ENCODE measurements at places on chromosomes 4 and X.

DNA sequence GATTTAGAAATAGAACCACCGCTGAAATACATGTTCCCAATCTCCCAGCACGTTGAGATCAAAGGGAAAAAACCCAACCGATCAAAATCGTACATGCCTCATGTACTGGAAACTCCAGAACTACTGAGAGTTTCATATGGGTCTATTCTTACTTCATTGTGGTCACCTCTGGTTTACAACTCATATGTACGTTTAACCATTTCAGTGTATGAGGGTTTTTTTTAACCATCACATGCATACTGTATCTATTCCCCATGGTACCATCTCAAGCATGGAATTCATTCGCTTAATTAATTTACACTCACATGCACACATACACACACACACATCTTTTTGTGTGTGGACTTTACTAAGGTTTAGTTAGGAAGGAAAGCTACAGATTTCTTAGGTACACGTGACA, 46.0 kb upstream of the CLNK start:
- no peak for DNase-seq

- DNase-seq = peak; percentile 26
Measured at GRCh38 chr4:139015948-139016471, 429 bp downstream of the NOCT start.

GRCh38 chr4:74095886-74096264, 3.1 kb downstream of the CXCL2 start:
- no peak for DNase-seq

GRCh38 chrX:150847088-150847487, 51.4 kb downstream of the CD99L2 start:
- DNase-seq = no peak

DNA sequence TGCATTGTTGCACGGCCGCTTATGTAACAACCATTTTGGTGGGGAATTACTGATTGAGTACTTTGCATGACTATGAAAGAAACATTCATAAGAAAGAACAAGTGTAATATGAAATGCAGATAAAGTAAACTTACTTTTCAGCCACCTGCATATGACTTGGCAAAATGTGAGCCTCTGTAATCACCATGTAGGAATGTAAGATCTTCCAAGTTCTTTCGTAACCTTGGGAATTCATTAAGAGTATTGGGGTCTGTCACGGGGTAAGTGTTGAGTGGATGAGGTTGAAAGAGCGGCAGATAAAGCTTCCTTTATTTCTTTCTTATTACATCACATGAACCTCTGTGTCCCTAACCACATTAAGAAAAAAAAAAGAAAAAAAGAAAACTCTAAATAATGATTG, 348.5 kb upstream of the NR3C2 start:
- DNase-seq = no peak

DNA sequence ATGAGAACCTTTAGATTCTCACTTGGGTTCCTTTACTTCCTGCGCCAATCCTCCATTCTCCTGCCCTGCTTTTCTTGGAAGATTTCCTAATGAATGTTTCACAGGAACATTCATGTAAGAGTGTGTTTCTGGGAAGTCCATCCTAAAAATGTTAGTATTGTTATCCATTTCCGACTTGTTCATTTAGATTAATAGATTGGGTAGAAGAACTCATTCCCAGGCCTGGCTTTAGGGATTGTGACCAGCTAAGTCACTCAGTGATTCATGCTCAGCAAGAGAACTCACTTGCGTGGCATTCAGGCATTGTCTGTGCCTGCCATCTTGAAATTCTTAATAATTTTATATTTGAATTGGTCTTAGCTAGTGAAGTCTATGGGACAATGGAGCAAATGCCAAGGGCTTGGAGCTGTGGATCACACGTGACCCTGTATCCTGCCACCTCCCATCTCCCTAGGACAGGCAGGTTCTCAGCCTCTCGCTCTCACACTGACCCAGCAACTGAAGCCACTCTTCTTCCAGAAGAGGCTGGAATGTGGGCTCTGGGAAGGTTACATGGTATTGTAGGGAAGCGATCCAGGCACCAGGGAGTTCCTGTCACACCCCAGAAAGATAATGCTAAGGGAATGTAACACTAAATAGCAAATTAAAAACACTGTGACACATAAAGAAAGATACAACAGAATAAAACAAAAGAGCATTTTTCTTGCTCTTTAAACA, 562.1 kb downstream of the TMA16 start:
- no peak for DNase-seq

GRCh38 chr4:20151436-20151835, 100.3 kb upstream of the SLIT2 start:
- no peak for DNase-seq

GRCh38 chr4:108425988-108426387, 194.4 kb upstream of the RPL34 start:
- DNase-seq = no peak

DNA sequence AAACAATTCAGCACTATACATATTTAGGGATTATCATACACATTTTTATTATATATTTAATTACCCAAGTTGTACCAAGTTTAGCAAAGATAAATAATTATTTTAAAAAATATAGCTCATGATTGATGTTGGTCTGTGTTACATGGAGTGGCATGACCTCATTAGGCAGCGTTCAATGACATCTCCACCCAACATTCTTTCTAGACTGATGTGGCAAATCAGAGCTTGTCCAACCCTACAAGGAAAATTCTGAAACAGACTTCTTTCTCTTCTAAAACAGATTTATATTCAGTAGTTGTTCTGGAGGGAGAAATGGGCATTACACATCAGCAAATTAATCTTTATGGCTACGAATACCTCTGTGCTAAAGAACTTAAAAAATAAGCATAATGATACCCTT, 189.7 kb downstream of the PDGFC start:
- DNase-seq = no peak

- no peak for DNase-seq
Measured at GRCh38 chr4:64780664-64781063, 371.4 kb upstream of the TECRL start.

DNA sequence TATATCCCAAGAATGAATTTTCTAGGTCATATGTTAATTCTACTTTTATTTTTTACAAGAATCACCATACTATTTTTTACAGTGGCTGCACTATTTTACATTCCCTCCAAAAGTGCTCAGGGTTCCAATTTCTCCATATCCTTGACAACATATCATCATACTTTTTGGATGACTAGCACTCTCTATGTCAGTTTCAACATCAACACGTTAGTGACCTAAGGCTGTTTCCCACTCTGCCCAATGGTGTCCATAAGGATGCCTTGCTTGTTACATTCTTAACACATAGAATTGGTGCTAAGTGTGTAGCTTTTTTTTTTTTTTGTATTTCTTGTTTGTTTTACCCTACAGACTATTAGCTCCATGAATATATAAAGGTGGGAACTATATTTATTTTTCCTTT, 175.4 kb downstream of the PCDH10 start:
- no peak for DNase-seq

GRCh38 chrX:154714925-154715324, 36.0 kb downstream of the GAB3 start:
- peak; percentile 76 for DNase-seq

- DNase-seq = no peak
Measured at GRCh38 chrX:110012818-110013485, 10.0 kb downstream of the TMEM164 start.

DNA sequence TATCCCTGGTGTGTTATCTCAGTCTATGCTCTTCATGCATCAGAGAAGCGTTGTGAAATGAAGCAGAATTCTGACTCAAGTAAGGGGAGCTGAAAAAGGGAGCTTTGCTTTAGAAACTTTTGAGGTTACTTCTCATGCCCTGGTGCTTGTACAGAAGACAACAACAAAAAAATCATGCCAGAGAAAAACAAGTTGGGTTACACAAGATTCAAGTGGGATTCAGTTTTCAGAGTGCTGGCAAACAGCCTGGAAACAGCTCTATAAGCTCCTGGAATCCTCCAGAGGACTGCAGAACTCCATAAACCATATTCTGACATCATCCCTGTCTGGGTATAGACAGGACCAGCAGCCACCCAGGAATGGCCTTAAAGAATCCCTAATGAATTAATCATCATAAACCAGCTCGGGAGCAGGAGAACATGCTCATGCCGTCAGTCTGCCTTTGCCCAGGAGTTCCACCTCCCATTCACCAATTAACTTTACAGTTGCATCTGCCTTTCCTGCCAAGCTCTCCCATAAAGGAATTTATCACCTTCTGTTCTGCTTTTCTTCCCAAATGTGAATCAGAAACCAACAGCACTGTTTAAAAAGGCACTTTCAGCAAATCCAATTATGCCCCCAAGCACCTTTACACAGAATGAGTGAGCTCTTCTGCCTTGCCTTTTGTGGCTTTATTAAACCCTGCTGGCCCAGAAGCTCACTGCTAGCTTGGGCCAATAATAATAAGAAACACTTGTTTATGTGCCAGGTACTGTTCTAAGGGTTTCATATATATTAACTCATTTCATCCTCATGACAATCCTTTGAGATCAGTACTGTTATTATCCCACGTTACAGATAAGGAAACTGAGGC, 54.5 kb upstream of the FBXW7 start:
- no peak for DNase-seq

- no peak for DNase-seq
Measured at GRCh38 chr4:176011529-176011928, 54.1 kb upstream of the WDR17 start.

DNA sequence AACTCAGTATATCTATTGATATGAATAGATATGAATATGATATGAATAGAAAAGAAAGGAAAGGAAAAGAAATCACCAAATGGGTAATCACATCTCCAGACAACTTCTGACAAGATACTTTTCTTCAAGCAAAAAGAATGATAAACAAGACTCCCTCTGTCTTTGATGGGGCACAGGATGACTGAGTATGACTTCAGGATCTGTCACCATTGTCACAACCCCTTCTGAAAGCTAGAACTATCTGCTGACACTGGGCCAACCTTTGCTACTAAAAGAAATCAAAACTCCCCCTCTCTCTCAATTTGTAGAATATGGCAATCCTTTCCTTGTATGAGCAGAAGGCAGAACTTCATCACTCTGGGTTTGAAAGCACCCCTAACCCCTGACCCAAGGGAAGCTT, 267.2 kb upstream of the RASGEF1B start:
- DNase-seq = no peak

DNA sequence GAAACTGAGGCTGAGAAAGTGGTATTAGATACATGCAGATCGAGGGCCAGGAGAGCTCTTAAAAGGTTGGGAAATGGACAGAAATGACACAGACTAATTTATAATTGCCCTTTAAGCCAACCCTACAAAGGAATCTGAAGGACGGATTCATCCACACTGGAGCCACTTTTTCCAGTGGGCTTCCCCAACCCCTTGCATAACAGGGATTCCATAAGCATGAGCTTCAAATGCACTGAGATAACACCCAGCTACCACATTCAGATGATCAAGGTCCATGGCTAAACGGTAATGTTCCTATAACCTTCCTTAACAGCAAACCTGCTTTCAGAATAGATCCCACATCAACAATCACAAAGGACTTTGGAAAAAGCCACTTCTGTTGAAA, 34.2 kb downstream of the PLAC1 start:
- DNase-seq = no peak

DNA sequence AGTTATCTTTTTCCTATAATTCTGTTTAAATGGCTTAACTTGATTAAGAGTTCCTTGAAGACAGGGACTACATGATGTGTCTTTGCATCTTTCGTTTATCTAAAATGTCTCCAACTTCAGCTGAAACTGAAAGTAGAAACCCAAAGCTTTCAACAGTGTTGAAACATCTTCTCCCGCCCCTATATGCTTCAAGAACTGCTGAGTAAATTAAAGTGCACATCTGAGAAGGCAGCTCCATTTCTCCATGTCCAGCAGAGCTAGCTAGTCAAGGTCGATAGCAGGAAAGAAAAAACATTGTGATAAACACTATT, 185.7 kb upstream of the TBL1X start:
- DNase-seq = no peak

- no peak for DNase-seq
Measured at GRCh38 chr4:123809864-123810263, 413.3 kb downstream of the SPRY1 start.

DNA sequence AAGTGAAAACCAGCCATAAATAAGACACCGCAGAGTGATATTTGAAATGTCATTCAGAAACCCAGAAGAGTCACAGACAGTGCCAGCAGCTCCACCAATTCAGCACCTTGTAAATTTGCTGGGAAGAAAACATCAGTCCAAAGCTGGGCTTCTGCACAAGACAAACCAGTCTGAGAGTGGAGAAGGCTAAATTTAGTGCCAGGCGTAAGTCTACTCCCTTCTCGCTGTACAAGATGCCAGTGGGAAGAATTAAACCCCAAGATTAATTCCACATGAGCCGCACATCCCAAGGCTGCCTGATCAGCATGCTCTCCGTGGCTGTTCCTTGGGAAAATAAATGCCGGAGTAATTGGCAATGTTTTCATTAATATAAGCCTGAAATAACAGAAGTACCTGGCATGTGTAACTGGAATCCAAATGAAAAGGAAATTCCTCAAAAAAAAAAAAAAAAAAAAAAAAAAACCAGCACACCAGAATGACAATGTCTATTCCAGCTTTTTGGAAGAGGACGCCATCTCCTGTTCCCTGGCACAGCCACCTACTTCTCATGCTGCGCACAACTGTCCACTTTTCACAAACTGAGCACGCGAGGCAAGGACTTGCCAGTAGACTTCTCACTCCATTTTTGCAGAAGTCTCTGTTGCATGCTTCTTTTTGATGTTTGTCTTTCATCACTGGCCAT, 95.5 kb downstream of the NSUN7 start:
- DNase-seq = no peak

DNA sequence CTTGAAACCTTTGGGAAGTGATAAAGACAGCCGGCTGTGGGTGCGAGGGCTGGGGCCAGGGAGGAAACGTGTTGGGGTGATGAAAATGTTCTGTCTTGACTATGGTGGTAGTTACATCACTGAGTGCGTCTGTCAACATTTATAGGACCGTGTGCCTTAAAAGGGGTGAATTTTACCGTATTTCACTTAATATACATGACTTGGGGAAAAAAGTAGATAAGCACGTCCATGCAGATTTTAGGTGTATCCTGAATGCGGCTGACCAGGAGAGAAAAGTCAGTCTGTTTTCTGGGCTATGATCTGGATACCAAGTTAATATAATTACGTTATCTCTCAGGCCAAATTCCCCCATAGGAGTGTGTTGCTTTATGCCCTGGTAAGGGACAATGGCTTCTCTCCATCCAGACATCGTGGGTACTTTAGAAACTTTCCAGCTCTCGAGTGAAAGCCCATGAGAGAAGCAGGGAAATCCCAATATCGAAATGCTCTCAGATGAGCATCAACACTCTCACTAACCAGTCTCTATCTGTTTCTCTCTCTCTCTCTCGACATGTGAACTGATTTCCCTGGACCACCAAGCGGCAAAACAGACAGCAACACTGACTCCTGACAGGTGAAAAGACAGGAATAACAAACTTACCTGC, 71.5 kb downstream of the IRF2 start:
- no peak for DNase-seq

- no peak for DNase-seq
Measured at GRCh38 chr4:55157559-55158277, 32.3 kb upstream of the KDR start.

DNA sequence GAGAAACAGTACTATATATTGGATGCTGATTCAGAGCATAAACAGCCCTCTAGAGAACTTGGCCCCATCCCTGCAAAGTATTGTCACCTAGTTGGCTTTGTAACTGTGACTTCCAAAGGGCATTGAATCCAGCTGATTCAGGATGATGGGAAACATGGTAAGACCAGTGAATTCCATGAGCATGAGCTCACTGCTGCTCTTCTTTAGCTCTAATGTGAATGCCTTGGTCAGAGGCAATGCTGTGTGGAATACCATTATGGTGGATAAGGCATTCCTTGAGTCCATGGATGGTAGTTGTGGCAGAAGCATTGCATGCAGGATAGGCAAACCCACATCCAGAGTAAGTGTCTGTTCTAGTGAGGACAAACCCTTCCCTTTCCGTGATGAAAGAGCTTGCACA, 365.6 kb upstream of the EDA2R start:
- DNase-seq = no peak

Measured in CD4-positive, alpha-beta T cell treated with Interferon alpha-2 for 1 hour (primary cell).